ENCODE measurements at places on chromosomes 16 and 17.
A peak's percentile ranks its signal among the peaks of the same experiment; 100 is the strongest.

GRCh38 chr17:67439269-67439668 lies 62.2 kb downstream of the PITPNC1 start:
- DNase-seq: no peak

DNA sequence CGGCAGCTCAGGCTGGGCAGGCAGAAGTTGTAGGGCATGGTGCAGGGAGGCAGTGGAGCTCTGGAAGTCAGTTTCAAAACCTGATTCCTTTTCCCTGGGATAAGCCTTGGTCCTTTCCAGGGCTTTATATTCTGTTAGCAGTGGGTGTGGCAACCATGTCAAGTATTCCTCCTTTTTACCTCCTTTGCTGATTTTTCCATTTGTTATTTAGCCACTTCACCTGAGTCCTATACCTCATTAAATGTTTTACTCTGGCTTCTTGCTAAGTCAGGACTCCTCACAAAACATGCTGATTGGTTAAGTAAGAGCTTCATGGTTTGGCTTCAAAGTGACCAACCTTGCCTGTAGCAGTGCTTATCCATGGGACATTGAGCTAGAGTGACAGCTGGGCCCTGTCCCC lies at the start of gene KRT33B:
Gene KRT33B (minus strand): TSS at position 101 of the 400 bp plus-strand sequence. CDS start 63 bp downstream, at position 38.
- DNase-seq: no peak

DNA sequence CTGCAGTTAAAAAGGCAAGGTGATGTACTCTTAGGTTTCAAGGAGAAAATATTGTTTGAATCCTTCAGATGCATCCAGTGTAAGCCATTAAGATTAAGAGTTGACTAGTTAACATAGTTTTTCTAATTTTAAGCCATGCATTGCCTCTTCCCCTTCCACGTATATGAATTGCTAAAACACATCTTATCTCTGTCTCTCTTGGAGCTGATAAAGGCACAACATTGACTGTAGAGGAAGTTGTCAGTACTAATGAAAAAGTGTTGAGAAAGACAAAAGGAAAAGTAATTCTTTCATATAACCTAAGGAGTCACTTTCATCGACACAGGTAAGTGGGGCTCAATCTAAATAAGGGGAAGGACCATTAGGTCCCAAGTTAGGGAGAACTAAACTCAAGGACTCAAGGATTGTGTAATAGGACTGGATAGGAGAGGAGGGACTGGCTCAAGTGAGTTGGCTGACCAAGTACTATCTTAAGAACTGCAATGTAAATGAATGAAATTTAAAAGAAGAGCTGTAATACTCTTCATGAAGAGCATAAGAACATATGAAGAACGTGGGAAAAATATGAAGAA lies 55.6 kb downstream of the GRB7 start:
- DNase-seq: no peak

DNA sequence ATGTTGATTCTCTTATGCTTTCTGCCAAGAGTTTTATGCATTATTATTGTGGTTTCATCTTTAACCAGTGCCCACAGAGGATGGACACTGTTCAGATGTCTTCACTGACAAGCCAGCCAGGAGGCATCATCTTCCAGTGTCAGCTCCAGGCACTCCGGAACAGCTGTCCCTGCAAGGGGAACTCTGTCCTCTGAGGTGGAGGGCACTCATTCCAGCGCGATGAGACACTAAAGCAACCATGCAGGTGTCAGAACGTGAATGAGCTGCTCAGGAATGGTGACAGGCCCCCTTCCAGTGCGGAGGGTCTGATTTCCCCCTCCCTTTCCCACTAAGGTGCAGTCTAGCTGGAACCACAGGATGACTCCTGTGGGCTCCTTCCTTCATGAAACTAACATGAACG lies 117.5 kb downstream of the NOG start:
- DNase-seq: no peak

- no peak for DNase-seq
These were observed 158.4 kb upstream of the FAM20A start for GRCh38 chr17:68759343-68760140.

DNA sequence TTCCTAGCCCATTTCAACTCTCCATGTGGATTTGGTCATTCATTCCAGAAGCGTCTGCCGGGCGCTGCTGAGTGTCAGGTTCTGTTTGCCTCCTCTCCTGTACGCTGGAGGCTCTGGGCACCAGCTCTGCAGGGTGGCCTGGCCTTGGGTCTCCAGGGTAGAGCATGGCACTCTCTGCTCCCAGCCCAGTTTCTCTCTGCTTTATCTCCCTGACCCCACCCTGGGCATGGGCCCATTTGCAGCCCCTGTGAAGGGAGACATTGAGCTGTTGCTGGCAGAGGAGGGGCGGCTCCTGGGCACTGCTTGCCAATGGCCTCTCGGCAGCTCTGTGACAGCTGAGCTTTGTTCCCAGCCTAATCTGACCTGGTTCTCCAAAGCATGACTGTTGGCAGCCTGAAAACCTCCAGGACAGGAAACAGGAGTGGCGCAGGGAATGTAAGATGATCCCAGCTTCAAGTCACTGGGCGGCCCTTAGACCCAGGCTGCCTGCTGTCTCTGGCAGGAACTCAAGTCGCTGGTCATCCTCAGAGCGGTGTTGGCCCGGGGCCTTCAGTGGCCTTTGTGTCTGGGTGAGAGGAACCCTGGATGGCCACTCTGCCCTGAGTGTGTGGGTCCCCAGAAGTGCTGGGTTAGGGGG lies 146.8 kb downstream of the SEC14L1 start:
- no peak for DNase-seq

GRCh38 chr17:57445772-57446472 lies 189.6 kb downstream of the MSI2 start:
- no peak for DNase-seq

DNA sequence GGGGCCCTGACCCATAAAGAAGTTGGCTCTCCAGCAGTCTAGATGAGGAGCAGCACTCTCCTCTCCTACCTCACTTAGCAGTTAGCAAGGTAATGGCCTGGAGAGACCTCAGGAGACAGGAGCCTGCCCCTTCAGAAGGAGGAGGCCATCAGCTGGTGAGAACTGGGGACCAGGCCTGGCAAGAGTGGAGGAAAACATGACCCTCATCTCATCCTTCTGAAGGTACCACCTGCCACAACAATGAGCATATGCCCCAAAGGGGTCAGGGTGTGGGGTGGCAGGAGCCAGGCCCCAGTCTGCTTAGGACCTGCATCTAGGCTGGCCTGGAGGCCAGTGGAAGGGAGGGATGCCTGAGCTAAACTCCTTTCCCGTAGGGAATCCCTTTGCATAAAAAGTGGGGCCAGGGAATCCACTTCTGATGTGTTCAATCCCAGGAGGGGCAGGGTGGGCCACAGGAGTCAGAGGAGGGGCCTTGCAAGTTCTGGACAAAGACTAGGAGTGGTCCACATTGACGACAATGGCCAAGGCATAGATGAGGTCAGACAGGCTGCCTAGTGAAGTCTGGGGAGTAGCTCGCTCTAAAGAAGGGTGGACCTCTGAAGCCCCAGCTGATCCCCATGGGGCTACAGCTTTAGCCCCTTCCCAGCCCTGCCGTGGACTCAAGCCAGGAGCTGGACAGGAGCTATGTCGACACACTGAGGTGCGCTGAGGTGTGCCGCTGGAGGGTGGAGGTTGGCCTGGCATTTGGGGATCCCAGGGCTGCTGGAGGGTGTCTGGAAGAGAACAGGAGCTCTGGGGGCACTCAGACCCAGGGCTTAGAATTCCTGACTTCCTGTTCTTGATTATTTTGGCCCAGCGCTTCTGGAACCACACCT lies 986 bp downstream of the SEBOX start:
- DNase-seq: no peak

- DNase-seq: no peak
These were observed 27.3 kb downstream of the GAS7 start for GRCh38 chr17:10171122-10171571.

- DNase-seq: no peak
These were observed 53.6 kb downstream of the GPRC5B start for GRCh38 chr16:19830902-19831560.

GRCh38 chr16:57563487-57563750 lies 21.0 kb downstream of the ADGRG5 start:
- DNase-seq: no peak

GRCh38 chr16:65024767-65025178 lies 97.1 kb downstream of the CDH11 start:
- no peak for DNase-seq

- DNase-seq: no peak
These were observed 55.8 kb downstream of the CDRT4 start for GRCh38 chr17:15411384-15412198.

- peak; percentile 43 for DNase-seq
These were observed 346.6 kb downstream of the SNX29 start for GRCh38 chr16:12323007-12323758.

GRCh38 chr16:56643080-56643778 lies 4.8 kb downstream of the MT1A start:
- no peak for DNase-seq

GRCh38 chr16:29765167-29766032 lies 12.7 kb upstream of the ZG16 start:
- DNase-seq: no peak

- DNase-seq: peak; percentile 51
These were observed 6.0 kb downstream of the RNF157 start for GRCh38 chr17:76234354-76234679.

DNA sequence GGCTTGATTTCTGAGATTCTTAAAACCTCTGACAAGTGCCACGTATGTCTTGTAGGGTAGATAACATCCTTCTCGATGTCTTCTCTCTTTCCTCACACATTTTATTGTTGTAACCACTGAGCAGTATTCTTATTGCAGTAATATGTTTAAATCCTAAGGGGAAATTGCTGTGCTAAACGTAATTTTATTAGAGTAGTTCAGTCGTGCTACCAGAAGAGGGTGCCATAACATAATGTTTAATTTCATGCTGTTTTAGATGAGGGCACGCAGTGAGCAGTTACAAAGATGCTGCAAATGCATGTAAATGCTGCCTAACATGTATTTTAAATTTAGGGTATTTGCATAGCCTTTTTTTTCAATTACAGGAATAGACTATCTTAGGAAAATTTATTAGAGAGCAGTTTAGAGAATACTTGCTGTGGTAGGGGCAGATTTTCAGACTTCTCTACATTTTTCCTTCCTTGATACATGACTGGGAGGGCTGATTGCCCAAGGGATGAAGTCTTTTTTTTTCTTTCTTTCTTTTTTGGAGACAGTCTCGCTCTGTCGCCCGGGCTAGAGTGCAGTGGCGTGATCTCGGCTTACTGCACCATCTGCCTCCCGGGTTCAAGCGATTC lies 51.7 kb downstream of the GAN start:
- peak; percentile 23 for DNase-seq

GRCh38 chr17:40338941-40339649 lies 25.4 kb downstream of the GJD3 start:
- DNase-seq: no peak

GRCh38 chr17:54902611-54903010 lies 2.0 kb downstream of the TOM1L1 start:
- DNase-seq: no peak

DNA sequence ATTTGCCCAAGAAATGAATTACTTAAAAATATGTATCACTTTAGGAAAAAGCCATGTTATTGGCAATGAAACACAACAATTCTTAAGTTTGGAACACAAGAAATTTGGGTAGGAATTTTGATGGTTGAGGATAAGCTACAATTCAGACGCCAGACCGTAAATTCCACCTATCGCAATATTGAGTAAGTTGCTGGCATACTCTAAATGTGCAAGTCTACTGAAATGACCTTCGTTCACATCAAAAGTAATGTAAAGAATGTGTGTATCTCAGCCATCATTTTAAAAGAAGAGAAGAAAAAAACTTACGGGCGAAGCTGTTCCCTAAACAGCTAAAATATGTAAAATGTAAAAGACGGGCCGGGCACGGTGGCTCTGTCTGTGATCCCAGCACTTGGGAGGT lies 33.4 kb downstream of the UBE2G1 start:
- DNase-seq: no peak

- DNase-seq: no peak
These were observed 10.4 kb downstream of the ABR start for GRCh38 chr17:1169221-1169928.

DNA sequence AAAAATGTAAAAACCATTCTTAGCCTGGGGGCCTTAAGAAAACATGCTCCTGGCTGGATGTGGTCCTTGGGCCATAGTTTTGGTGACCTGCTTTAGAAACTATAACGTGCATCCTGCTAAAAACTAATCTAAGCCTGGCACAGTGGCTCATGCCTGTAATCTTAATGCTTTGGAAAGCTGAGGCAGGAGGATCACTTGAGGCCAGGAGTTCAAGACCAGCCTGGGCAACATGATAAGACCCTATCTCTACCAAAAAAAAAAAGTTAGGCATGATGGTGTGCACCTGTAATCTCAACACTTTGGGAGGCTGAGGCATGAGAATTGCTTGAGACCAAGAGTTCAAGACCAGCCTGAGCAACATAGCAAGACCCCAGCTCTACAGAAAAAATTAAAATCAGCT lies 183.8 kb upstream of the CHMP6 start:
- no peak for DNase-seq

GRCh38 chr16:57509231-57509923 lies 23.1 kb upstream of the DOK4 start:
- no peak for DNase-seq

DNA sequence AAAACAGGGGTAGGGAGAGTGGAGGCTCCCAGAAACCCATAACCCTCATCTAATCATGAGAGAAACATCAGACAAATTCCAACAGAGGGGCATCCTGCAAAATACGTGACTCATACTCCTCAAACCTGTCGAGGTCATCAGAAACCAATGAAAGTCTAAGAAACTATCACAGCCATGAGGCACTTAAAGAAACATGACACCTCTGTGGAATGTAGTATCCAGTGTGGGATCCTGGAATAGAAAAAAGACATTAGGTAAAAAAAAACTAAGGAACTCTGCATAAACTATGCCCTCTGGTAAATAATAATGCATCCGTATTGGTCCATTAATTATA lies 16.4 kb downstream of the CDH5 start:
- no peak for DNase-seq

- DNase-seq: no peak
These were observed 164.3 kb downstream of the ANKFN1 start for GRCh38 chr17:56317351-56318208.

DNA sequence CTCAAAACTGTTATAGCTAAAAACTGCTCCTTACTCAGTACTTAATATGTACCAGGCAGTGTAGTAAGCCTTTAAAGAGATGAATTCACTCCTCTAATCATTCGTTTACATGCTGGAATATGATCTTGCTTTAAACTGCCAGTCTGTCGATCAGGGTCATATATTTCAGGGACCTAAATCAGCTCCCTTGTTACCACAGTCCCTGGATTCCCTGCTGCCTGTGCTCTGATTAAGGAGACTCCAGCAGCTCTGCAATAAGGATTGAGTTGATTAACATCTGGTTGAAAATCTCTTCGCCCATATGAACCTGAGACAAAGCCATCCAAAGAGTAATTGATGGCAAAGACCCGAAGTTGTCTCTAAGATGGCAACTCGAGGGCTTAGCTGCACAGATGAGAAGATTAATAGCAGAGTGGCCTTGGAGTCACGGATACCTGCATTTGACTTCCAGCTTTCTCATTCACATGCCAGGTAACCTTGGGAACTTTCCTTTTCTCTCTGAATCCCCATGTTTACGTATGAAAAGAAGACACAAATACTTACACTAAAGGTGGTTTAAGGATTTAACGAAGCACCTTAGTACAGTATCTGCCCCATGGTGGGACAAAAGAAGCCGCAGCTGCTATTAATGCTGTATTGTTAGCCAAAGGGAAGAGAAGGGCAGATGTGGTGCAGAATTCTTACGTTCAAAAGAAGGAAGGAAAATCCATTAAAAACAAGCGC lies 68.2 kb downstream of the VAT1L start:
- no peak for DNase-seq

- DNase-seq: no peak
These were observed 259.9 kb upstream of the RPL38 start for GRCh38 chr17:73943416-73944110.

- DNase-seq: no peak
These were observed 520.4 kb upstream of the WSB1 start for GRCh38 chr17:26773189-26774188.

GRCh38 chr16:79970551-79971236 lies 370.2 kb upstream of the MAF start:
- DNase-seq: no peak

All from GM12878 (cell line).